ENCODE measurements at places on chromosomes 3 and 15.

- no peak for DNase-seq
Measured at GRCh38 chr15:45921376-45921775, 286.5 kb downstream of the SQOR start.

DNA sequence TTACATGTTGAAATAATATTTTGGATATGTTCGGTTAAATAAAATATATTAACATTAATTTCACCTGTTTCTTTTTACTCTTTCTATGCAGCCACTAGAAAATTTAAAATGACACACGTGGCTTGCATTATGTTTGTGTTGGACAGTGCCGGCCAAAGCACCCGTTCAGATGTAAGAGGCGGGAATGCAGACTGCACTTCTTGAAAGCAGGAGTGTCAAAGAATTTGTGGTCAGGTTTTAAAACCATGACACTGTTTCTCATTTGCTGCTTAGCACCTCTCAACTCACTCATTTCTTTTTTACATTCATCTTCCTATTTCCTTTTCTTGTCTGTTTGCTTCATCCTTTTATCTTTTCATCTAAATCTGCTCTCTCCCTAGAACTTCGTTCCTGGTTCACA, 35.3 kb upstream of the MINAR1 start:
- no peak for DNase-seq

- DNase-seq = no peak
Measured at GRCh38 chr15:88376574-88377174, 90.5 kb downstream of the MRPL46 start.

GRCh38 chr3:11551036-11551435, 92.7 kb downstream of the VGLL4 start:
- no peak for DNase-seq

- DNase-seq = no peak
Measured at GRCh38 chr3:174792864-174793263, 66.3 kb upstream of the NAALADL2 start.

- DNase-seq = no peak
Measured at GRCh38 chr15:41891946-41892345, 1.9 kb downstream of the SPTBN5 start.

GRCh38 chr3:21290557-21290956, 460.5 kb downstream of the ZNF385D start:
- no peak for DNase-seq

GRCh38 chr3:131535131-131535530, 32.4 kb upstream of the MRPL3 start:
- no peak for DNase-seq

- no peak for DNase-seq
Measured at GRCh38 chr15:33198541-33198940, 4.0 kb upstream of the FMN1 start.

DNA sequence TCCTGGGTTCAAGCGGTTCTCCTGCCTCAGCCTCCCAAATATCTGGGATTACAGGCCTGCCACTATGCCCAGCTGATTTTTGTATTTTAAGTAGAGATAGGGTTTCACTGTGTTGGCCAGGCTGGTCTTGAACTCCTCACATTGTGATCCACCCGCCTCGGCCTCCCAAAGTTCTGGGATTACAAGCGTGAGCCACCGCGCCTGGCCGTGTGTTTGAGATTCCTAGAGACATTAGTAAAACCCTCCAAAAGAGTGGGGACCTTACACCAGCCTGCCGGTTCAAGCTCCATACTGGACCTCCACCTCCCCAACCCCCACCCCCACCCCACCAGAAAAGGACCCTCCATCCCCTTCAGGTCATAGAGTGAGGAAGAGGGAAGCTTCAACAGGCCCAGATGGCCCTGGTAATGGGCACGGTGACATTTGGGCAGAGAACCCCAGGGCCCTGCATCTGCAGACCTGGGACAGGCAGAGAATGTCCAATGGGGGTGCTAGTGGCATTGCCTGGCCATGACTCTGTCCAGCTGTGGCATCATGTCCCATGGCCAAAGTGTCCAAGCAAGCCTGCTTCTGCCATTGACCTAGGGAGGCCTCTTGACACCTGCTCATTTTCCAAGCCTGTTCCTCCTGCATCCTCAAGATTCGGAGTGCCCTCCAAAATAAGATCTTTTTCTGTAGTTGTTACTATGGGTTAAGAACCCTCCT, 108.9 kb upstream of the KLF13 start:
- no peak for DNase-seq

GRCh38 chr3:156311431-156311830, 191.1 kb downstream of the KCNAB1 start:
- no peak for DNase-seq

DNA sequence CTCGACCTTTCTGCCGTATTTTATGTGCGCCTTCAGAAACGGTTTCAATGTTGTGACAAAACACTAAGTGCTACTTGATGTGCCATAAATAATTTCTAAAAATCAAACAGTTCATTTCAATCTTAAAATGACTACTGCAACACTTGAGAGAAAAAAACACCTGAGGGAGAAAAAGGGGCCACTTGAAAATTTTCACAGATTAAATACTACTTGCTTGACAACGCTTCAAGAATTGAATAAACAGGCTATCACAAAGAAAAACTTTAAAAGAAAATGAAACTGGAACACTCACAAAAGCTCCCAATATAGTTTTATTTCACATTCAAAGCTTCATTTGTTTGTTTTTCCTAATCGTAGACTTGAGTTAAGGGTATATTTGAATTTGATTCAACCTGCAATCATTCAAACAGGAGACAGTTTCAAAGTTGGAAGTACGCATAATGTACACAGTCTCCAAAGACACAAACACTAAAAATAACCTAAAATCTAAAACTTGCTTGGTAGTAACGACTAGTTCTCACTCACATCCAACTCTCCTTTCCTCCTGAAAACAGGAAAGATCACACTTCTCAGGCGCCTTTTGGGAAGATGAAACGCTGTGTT, 380.7 kb downstream of the ERC2 start:
- DNase-seq = no peak

GRCh38 chr3:94647131-94647530, 584.3 kb downstream of the NSUN3 start:
- DNase-seq = no peak

- peak; percentile 56 for DNase-seq
Measured at GRCh38 chr3:171225165-171225564, 198.6 kb upstream of the SLC2A2 start.

Measured in CD4-positive, alpha-beta T cell treated with Interleukin-4 for 4 hours (primary cell).